Effector memory CD4-positive, alpha-beta T cell (primary cell): ENCODE measurements at places on chromosomes 11 and 22.

- no peak overlapping the region for H3K27ac ChIP-seq
- no peaks in the 10 kb centered on the region for H3K4me1 ChIP-seq
- H3K36me3 ChIP-seq, result no peaks in the 10 kb centered on the region
Observed at GRCh38 chr11:80451105-80451504, 1010.3 kb upstream of the TENM4 start.

DNA sequence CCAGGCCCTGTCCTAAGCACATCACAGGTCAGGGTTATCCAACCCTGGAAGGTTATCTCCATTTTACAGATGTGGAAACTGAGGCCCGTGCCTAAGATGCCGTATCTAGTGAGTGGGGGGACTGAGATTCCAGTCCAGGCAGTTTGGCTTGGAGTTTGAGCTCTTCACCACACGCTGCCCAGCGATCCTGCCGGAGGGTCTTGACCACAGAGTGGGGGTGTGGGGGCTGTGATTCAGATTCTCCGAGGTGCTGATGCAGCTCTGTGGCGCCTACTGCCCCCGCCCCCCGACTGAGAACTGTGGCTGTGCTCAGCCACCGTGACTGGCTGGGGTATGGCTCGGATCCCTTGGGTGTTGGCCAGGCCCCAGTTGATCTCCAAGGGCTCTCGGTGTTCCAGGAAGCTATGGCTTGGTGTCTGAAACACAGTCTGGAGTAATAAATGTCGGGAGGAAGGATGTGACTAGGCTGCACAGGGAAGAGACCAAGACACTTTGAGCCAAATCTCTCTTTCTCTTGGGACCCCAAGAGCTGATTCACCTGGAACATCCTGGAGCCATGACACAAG lies 60.6 kb upstream of the RASD2 start:
- no peak overlapping the region for H3K4me3 ChIP-seq

DNA sequence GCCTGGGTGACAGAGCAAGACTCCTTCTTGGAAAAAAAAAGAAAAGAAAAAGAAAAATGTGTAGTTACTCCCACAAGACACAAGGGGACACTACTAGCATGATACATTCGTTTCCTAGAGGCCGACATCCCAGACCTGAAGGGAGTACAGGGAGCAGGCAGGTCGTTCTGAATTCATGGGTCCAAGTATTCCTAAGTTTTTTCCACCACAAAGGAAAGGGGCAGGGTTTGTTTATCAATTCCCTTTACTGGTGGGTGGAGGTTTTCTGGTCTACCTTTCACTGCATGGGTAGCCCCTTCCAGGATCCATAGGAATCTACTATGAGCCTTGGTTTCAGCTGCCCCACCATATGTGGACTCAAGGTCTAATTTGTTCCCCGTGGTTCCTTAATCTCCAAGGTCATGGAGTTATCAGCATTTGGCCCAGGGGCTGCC lies 11.8 kb downstream of the TIGD3 start:
- no peaks in the 10 kb centered on the region for H3K36me3 ChIP-seq
- DNase-seq, result peak; percentile 30
- H3K27ac ChIP-seq, result no peak overlapping the region
- H3K27me3 ChIP-seq, result no peaks in the 10 kb centered on the region

- no peak for DNase-seq
- H3K4me1 ChIP-seq, result no peaks in the 10 kb centered on the region
- no peak overlapping the region for H3K4me3 ChIP-seq
- H3K27ac ChIP-seq, result no peak overlapping the region
Observed at GRCh38 chr11:8026982-8027381, 39.8 kb downstream of the EIF3F start.

DNA sequence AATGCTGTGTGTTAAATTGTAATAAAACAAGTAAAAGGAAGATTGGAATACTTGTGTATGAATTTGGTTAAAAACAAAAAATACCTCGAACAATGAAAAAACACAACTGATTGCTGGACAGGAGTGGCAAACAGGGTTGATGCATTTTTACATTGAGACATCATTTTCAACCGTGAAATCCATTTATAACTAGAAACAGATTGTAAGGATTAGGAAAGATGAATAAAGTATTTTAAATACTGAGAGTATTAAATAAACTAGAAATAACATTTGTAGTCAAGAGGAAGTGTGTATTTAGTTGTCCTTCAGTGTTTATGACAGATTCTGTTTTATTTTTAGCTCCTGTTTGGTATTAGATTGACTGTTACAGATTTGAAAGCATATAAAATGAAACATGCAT lies 5.4 kb downstream of the ATM start:
- no peak for DNase-seq
- peaks cover 19% of the 10 kb centered on the region for H3K4me1 ChIP-seq
- H3K27ac ChIP-seq, result no peak overlapping the region
- no peaks in the 10 kb centered on the region for H3K27me3 ChIP-seq
- H3K4me3 ChIP-seq, result no peak overlapping the region

- no peaks in the 10 kb centered on the region for H3K36me3 ChIP-seq
- H3K4me1 ChIP-seq, result no peaks in the 10 kb centered on the region
Observed at GRCh38 chr11:92226331-92227229, 2.0 kb downstream of the FAT3 start.

DNA sequence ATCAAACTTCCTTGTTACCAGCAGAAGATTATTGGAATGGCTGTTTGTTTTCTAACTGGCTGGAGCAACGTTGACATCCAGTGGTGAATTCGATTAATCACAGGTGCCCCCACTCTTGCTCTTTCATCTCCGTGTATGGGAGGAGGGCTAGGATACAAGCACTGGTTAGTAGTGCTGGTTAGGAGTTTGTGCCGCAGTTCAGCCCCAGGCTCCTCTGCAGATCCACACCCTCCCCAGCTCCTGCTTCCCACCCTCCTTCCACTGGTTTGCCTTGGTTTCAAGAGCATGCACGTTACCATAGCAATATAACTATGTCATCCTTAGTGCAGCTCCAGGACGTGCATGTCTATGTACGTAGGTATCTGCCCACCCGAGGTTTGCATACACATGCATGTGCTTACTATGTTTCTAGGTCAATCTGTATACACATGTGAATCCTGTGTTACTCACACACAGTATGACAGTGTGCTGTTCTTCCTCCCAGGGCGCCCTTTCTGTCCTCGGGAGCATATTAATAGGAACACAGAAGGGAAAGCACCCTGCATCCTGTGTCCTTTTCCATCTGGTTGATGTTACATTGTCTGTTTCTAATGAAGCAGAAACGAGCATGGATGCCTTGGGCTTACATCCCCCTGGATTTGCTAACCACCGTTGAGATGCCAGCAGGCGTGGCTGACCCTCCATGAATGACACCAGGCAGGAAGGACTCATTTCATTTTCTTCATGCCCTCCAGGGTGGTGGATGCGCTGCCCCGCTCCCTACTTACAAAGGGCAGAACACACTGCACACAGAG lies 539.3 kb downstream of the OPCML start:
- H3K27me3 ChIP-seq, result no peaks in the 10 kb centered on the region
- H3K4me3 ChIP-seq, result no peak overlapping the region
- DNase-seq, result no peak
- no peak overlapping the region for H3K27ac ChIP-seq
- no peaks in the 10 kb centered on the region for H3K4me1 ChIP-seq

- no peak overlapping the region for H3K4me3 ChIP-seq
- H3K27me3 ChIP-seq, result no peaks in the 10 kb centered on the region
- H3K36me3 ChIP-seq, result no peaks in the 10 kb centered on the region
- no peak overlapping the region for H3K27ac ChIP-seq
Observed at GRCh38 chr22:47422736-47423135, 660.3 kb downstream of the TBC1D22A start.

GRCh38 chr11:19049351-19049750 lies 11.2 kb downstream of the MRGPRX2 start:
- H3K27me3 ChIP-seq, result no peaks in the 10 kb centered on the region
- H3K36me3 ChIP-seq, result no peaks in the 10 kb centered on the region
- no peak overlapping the region for H3K27ac ChIP-seq
- DNase-seq, result no peak
- no peak overlapping the region for H3K4me3 ChIP-seq

GRCh38 chr11:88040148-88040496 lies 135.1 kb downstream of the RAB38 start:
- H3K4me1 ChIP-seq, result no peaks in the 10 kb centered on the region
- H3K4me3 ChIP-seq, result no peak overlapping the region
- H3K27me3 ChIP-seq, result no peaks in the 10 kb centered on the region

DNA sequence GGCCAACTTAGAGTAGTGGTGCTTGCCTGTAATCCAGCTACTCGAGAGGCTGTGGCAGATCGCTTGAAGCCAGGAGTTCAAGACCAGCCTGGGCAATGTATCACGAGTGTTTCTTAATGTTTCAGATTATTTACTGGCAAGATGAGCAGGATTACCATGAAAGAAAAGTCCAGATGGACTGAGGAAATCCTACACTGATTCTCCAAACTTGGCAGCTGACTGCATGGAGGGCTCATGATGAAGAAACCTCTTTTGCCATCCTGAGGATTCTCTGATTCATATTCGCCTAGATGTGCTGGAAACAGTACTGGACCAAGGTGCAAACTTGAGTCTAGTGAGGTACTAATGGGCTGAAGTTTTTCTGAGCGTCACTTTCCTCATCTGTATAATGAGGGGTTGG lies 2.8 kb upstream of the SIDT2 start:
- no peak overlapping the region for H3K27ac ChIP-seq
- no peaks in the 10 kb centered on the region for H3K36me3 ChIP-seq
- DNase-seq, result no peak
- H3K4me3 ChIP-seq, result no peak overlapping the region
- H3K27me3 ChIP-seq, result no peaks in the 10 kb centered on the region

DNA sequence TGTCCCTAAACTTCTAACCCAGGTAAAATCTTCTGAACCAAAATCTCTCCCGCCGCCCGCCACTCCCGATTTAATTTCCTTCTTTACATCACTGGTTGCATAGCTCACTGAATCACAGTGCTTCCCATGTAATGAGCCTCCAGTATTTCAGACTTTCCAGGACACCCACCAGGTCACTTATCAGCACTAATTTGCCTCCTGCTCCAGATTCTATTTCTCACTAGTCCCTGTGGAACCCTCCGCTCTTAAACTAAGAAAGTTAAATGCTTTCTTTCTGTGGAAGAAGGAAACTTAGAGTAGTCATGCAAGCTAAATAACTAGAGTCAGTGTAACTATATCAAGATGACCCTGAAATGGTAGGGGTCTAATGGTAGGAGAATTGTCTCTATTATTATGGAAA lies 106.6 kb upstream of the OPCML start:
- H3K36me3 ChIP-seq, result no peaks in the 10 kb centered on the region
- H3K4me1 ChIP-seq, result no peaks in the 10 kb centered on the region
- DNase-seq, result no peak
- no peaks in the 10 kb centered on the region for H3K27me3 ChIP-seq
- no peak overlapping the region for H3K4me3 ChIP-seq

DNA sequence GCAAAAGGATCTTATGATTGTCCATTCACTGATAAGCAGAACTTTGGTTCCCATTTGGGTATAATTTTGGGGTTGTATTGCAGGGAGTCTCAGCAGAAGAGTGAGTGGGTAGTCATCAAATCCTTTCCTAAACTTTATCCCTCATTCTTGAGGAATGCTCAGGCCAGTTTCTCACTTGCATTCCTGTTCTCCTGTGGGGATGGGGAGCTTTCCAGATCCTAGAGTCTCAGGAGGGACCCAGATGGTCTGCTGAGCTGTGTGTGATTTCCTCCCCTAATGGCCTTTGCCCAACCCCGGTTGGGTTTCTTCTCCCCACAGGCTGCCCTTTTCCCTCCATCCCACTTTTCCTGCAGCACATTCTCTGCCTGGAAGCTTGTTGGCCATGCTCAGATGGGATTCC lies 79.9 kb downstream of the MIAT start:
- no peak for DNase-seq
- H3K36me3 ChIP-seq, result peaks cover 42% of the 10 kb centered on the region
- H3K27ac ChIP-seq, result no peak overlapping the region
- H3K27me3 ChIP-seq, result no peaks in the 10 kb centered on the region
- H3K4me1 ChIP-seq, result no peaks in the 10 kb centered on the region

DNA sequence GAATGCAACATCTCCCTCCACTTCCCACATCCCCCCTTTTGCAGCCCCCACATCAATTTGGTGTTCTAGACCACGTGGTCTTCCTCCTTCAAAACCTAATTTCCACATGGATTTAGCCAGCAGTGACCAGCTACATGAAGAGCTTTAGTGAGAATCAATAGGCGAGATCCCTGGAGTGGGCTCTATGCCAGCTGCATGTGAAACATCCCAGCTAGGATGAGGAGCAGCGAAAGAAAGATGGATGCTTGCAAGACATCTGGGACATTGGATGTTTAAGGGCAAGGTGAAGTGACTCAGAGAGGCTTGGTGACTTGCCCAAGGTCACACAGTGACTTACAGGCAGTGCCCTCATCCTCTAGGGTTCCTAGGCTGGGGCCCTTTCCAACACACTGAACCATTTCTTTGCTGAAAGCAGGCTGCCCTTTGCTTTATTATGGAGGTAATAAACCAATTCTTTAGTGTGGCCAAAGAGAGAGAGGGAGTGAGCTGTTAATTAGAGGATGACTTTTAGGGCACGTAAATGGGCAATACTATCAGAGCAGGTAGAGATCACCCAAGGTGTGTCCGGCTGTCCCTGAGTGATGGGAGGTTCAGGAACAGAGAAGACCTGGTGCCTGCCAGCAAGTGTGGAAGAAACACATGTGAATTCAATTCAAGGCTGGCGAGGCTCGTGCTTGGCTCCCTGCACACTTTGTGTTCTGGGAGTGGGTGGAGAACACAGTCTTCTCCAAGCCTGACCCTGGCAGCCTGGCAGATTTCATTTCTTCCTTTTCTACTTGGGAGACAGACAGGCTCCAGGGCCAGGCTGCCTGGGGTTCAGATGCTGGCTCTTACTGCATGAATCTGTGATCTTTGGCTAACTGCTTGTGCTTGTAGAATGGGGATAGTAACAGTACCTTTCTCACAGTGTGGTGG lies 24.0 kb downstream of the TSPAN18 start:
- no peak for DNase-seq
- peaks cover 21% of the 10 kb centered on the region for H3K4me1 ChIP-seq
- no peak overlapping the region for H3K27ac ChIP-seq

DNA sequence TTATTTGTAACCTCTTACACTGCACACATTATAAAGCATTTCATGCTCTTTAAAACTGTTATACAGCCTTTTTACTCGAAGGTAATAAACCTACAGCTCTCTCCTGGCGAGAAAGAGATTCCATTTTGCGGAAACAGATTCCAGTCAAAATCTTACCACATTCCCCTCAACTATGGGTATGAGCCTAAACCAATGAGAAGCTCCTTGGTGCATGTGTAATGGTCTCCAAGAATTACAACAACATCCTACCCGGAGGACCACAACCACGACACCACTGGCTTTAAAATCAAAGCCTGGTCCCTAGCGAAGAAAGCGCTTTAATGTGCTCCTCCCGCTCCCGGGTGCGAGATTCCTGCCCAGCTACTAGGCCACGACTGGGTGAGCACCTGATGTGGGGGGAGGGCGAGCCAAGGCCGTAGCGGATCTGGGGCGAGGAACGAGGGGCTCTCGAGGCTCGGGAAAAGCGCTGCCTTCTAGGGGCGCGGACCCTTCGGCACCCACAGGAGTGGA lies 821 bp downstream of the CELF1 start:
- peak overlapping the region; percentile 64 for H3K4me3 ChIP-seq
- peak; percentile 10 for DNase-seq
- H3K4me1 ChIP-seq, result peaks cover 14% of the 10 kb centered on the region
- H3K36me3 ChIP-seq, result no peaks in the 10 kb centered on the region
- H3K27me3 ChIP-seq, result no peaks in the 10 kb centered on the region

DNA sequence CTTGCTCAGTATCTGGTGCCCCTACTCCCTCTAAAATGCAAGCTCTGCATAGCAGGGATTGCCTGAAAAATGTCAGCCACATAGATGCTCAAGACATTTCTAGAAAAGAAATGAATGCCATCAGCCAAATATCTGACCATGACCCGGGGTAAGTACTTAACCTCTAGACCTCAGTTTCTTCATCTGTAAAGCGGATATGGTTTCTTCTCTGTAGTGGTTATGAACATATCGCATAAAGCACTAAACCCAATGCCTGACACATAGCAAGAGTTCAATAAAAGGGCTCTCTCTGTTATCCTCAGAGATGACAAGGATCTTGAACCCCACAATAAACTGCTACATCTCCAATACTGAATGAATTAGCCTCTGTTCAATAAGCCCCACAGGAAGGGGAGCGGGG lies 122.6 kb downstream of the ABTB2 start:
- no peak for DNase-seq
- peaks cover 17% of the 10 kb centered on the region for H3K4me1 ChIP-seq
- no peak overlapping the region for H3K4me3 ChIP-seq
- no peaks in the 10 kb centered on the region for H3K36me3 ChIP-seq
